ENCODE measurements at places on chromosomes 12 and 14.

GRCh38 chr12:53941750-53942149 is 3.1 kb downstream of the HOXC13 start:
- no peak for DNase-seq

GRCh38 chr14:72451054-72451972 is 442.6 kb downstream of the DPF3 start:
- DNase-seq: peak; percentile 18

DNA sequence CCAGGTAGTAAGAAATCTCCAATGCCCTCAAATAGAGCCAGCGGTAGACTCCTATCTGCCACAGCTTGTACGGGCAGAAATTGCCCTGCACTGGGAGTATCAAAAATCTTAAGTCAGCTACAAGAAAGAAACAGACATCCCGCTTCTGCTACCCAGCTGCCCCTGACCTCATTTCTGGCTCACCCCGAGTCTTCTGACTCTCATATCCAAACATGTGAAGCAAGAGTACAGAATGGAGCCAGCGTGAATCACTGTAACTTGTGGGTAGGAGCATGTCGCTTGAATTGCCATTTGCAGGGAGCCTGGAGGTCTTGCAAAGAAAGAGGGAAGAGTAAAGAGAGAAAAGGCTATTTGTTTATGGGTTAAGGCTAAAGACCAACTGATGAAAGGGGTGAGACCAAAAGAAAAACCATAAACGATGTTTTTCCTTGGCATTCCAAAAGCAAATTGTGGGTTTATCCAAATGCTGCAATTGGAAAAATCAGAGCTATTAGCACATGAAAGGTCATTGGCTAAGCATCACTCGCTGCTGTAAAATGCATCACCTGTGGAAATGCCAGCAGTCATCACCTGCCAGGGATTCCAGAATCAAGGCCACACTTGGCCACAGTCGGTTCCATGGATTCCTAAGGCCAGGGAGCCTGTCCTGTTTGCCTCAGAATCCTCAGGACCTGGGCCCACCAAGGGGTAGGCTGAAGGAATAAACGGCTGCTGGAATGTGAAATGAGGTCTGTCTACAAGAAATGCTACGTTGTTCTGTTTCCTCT is 86.6 kb downstream of the FOXN3 start:
- no peak for DNase-seq

- DNase-seq: no peak
These were observed 486.5 kb downstream of the ZFP36L1 start for GRCh38 chr14:68306265-68306933.

DNA sequence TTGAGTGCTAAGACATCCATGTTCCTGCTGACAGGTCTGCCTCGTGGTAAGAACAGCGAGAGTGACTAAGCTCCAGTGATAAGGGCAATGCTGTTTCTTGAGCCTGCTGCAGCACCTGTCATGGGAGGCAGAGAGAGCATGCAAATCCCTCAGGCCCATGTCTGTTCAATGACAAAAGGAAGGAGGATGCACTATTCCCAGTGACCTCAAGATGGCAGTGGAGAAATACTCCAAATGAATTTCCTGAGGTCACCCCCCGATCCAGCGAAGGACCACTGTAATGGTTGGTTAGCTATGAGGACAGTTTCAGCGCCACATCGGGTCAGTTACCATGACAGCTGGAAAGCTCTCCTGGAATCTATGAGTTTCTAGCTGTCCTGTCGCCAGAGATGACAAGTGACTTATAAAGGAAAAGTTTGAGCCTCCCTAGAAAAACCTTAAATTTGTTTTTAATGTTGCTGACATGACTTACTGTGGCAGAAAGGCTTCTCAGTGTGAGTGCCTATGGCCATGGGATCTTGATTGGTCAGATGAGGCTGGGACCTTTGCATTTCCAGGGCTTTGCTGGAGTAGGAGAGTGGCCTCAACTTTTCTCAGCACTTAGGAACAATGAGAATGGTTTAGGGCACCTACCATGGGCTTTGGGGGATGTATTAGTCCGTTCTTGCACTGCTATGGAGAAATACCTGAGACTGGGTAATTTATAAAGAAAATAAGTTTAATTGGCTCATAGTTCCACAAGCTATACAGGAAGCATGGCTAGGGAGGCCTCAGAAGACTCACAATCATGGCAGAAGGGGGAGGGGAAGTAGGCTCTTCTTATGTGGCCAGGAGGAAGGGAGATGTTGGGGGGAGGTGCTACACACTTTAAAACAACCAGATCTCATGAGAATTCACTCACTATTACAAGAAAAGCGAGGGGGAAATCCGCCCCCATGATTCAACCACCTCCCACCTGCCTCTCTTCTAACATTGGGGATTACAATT is 88.0 kb upstream of the TMEM260 start:
- peak; percentile 63 for DNase-seq

GRCh38 chr12:131672941-131673887 is 37.7 kb upstream of the SFSWAP start:
- DNase-seq: no peak

DNA sequence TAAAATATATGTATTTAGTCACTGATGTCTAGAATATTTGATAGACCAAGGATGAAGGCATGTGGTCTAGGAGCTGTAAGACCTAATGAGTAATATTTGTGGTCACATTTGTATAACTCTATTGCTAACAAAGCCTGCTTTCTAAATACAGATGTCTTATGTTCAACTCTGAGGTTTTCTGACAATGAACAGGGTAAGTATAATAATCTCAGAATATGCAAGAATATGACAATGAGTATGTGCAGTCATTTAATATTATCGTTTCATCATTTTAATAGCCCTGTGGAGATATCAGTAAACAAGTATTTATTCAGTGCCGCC is 389.6 kb downstream of the LRIG3 start:
- no peak for DNase-seq

- DNase-seq: no peak
These were observed 113.9 kb downstream of the ANO4 start for GRCh38 chr12:100908501-100908900.

DNA sequence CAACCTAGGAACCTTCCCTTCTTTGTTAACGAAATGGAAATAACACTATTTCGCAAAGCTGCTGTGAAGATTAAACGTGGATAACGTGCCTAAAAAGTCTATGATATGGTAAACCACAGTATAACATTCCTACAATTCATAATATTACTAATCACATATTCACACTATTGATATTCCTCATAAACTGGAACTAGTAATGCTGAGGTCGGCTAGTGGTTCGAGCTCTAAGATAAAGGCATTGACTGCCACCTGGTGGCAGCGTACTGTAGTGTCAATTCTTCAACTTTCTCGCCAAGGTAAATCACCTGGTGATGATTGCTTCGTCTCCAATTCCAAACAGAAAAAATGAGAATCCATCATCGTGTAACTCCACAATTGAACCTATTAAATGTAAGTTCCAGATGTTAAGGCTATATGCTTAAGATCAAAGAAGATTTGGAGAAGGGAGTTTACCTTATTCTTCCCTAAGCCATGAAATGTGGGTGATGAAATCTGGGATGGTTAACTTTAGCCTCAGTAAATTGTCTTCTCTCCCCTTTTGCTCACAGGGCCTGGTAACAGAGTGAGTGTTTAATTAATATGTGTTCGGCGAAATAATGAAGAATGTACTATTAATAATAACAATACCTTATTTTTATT is 197.5 kb upstream of the TMEM132C start:
- peak; percentile 80 for DNase-seq

GRCh38 chr12:55681142-55682077 is 26.3 kb downstream of the ITGA7 start:
- peak; percentile 78 for DNase-seq

GRCh38 chr14:78448164-78449094 is 278.3 kb downstream of the NRXN3 start:
- DNase-seq: peak; percentile 45

- DNase-seq: no peak
These were observed 30.9 kb downstream of the ERGIC2 start for GRCh38 chr12:29350080-29350479.

GRCh38 chr12:88945051-88945732 is 364.9 kb upstream of the KITLG start:
- no peak for DNase-seq

GRCh38 chr12:4216187-4216927 is 57.2 kb upstream of the CCND2 start:
- no peak for DNase-seq

- no peak for DNase-seq
These were observed 9.5 kb downstream of the PLEKHG3 start for GRCh38 chr14:64713677-64714076.

- no peak for DNase-seq
These were observed 95.3 kb downstream of the DAD1 start for GRCh38 chr14:22493753-22494152.

GRCh38 chr14:76775695-76776427 is 14.6 kb downstream of the VASH1 start:
- no peak for DNase-seq

- DNase-seq: no peak
These were observed 111.0 kb downstream of the BICD1 start for GRCh38 chr12:32217354-32218310.

DNA sequence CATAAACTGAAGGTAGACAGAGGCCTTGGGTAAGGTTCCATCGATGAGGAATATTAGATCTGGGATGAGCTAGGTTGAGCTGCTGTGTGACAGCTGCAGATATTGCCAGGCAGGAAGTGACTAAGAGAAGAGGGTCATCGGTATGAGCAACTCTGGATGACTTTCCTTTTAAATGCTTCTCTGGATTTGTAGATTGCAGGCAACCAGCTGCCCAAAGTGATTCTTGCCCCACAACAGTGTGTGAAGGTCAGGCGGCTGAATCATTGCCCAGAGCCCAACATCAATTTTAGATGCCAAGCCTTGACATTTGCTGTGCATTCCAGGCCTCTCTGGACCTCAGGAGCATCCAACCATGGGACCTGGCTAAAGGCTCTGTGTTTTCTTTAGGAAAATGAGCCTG is 255.9 kb downstream of the DPF3 start:
- no peak for DNase-seq

Measured in OCI-M1 (cell line).